H1 (cell line): ENCODE measurements at places on chromosomes 1 and 21. TPM values are rescaled to one million over a fixed set of nuclear protein-coding genes. Genes with fewer than 3 reads are reported as not detected.

The CFAP74 gene
- 0.20 and 0.33 TPM in 2 replicates for total RNA-seq

The FAM72B gene
- 19.0 and 20.7 TPM in 2 replicates for total RNA-seq

The FAM76A gene
- 12.8 and 16.2 TPM in 2 replicates for total RNA-seq

The LGR6 gene
- 0.50 and 1.1 TPM in 2 replicates for total RNA-seq

- no peaks in the 10 kb centered on the region for H3K36me3 ChIP-seq
- no peak overlapping the region for H3K4me3 ChIP-seq
- no peak overlapping the region for H3K27ac ChIP-seq
- no peaks in the 10 kb centered on the region for H3K4me1 ChIP-seq
- no peak for DNase-seq
Measured at GRCh38 chr1:85496941-85497582, 32.1 kb upstream of the DDAH1 start.

DNA sequence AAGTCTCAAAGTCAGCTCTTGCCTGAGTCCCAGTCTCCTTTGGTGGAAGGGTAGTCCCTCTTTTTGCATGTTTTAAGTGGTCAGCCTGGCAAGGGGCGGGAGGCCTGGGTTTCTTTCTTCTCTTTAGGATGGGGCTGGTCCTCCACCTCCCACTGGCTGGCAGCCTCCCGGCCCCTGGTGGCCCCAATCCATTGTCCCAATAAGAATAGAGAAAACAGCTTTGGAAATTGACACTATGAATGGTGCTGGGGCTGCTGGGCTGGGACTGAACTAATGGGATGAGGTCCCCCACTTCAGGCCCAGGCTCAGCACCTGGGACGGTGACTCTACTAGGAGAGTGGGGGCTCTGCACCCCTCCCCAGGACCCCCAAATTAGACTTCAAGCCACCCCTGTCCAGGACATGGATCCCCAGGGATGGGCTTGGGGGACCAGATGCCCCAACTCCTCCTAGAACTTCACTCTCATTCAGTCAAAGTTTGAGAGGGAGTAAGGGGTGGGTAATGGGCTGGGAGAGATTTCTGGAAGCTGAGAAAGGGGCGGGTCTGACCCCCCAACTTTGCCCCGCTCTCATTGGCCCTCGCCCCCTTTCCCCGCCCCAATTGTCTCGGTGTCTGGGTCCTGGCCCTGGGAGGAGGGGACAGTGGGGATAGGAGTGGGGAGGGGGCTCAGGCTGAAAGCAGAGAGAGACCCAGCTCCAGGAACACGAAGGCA lies 18.2 kb downstream of the SLC27A3 start:
- H3K27ac ChIP-seq, result no peak overlapping the region
- peak; percentile 58 for DNase-seq
- H3K27me3 ChIP-seq, result no peaks in the 10 kb centered on the region
- peak overlapping the region; percentile 11; the same call in 1 of the 2 replicates for H3K4me3 ChIP-seq
- no peaks in the 10 kb centered on the region for H3K36me3 ChIP-seq

- no peak overlapping the region for H3K4me3 ChIP-seq
- no peak overlapping the region for H3K27ac ChIP-seq
Measured at GRCh38 chr1:31985430-31985829, 28.2 kb upstream of the KHDRBS1 start.

DNA sequence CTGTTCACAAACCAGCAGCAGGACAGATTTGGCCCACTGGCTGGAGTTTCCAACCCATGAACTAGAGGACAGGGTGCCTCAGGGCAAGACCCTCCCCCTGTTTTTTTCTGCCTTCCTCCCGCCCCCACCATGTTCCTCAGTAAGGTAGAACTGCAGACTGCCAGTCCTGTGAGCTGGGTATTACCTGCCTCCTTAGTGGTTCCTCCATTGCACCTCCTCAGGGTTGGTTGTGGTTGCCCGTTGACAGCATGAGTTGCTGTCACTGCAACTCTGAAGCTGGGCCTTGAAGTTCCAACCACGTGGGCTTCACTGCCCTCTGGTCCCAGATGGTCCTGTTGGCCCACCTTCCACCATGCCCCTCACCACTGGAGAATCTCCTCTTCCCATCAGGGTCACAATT lies 28.8 kb downstream of the TENT5C start:
- H3K4me1 ChIP-seq, result peaks cover 8% of the 10 kb centered on the region
- no peaks in the 10 kb centered on the region for H3K36me3 ChIP-seq
- no peak for DNase-seq

DNA sequence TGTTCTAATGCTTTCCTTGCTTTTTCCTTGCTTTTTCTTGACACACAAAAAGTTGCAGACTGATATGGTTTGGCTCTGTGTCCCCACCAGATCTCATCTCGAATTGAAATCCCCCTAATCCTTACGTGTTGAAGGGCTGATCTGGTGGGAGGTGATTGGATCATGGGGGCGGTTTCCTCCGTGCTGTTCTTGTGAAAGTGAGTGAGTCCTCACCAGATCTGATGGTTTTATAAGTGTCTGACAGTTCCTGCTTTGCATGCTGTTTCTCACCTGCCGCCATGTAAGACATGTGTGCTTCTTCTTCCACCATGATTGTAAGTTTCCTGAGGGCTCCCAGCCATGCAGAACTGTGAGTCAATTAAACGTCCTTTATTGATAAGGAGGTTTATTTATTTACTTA lies 11.3 kb downstream of the SPATA17 start:
- no peaks in the 10 kb centered on the region for H3K4me1 ChIP-seq
- H3K36me3 ChIP-seq, result no peaks in the 10 kb centered on the region
- H3K4me3 ChIP-seq, result no peak overlapping the region

GRCh38 chr1:62941780-62942179 lies 157.8 kb downstream of the ATG4C start:
- no peaks in the 10 kb centered on the region for H3K36me3 ChIP-seq
- no peak overlapping the region for H3K27ac ChIP-seq
- H3K4me3 ChIP-seq, result no peak overlapping the region
- no peak for DNase-seq
- no peaks in the 10 kb centered on the region for H3K27me3 ChIP-seq

- no peaks in the 10 kb centered on the region for H3K36me3 ChIP-seq
- H3K4me1 ChIP-seq, result peaks cover 10% of the 10 kb centered on the region
Measured at GRCh38 chr1:86499987-86500593, 31.4 kb downstream of the CLCA1 start.
